Inflammatory macrophage (primary cell): ENCODE measurements at places on chromosomes 12 and 14.

GRCh38 chr12:24979976-24980730 is 31.3 kb upstream of the BCAT1 start:
- DNase-seq = no peak

DNA sequence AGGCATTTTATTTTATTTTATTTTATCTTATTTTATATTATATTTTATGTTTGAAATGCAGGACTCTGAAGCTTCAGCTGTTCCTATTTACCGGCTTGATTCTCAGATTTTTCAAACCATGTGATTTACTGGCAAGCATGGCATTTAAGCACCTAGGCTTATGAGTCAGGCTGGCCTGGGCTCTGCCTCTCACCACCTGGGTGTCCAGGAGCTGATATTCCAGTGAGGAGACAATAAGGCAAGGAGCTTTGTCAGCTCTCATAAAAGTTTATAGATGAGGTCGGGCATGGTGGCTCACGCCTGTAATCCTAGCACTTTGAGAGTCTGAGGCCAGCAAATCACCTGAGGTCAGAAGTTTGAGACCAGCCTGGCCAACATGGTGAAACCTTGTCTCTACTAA is 2.1 kb downstream of the DAO start:
- DNase-seq = no peak

DNA sequence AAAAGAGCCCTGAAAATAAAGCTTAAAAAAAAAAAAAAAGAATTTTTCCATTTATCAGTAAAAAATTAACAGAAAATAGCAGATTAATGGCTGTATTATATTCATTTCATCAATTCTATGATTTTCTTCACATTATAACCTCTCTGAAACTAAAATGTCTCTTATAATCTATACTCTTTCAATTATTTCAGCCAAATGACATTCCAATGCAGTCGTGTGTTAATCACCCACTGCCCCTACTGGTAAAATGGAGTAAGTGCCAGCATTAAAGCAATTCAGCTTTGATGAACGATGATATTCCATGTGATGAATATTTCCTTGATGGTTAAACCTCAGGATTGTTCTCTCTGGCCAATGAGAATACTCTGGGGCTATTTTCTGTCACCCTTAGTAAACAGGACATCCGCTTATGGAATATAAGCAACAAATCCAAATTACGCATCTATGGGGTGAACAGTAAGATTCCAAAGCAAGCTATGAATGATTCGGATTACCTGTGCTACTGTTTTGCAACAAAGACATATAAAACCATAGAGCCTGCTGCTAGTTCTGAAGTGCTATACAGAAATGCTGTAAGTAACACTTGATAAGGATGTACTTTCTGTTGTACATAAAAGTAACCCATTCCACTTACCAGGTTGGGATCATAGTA is 20.3 kb upstream of the SYCP3 start:
- DNase-seq = peak; percentile 13

- DNase-seq = peak; percentile 11
Measured at GRCh38 chr12:26938701-26939062, 412 bp downstream of the FGFR1OP2 start.

DNA sequence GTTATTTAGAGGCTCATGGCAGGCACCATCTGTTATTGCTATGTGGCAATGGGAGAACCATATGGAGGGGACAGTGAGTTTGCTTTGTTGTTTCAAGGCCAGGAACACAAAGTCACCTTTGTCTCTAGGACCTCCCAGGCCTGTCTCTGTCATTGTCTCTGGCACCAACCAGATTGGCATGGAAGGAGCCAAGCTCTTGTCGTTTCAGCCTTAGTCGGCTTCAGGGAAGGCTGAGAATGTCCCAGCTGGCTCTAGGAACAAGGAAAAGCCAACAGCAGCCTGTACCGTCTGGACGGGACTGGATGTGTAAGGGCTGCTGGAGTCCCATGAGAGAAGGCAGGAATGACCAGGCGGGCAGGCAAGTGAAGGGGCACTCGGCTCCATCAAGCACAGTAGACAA is 29.2 kb downstream of the RPH3A start:
- DNase-seq = no peak

GRCh38 chr12:7107636-7108002 is 1.4 kb downstream of the C1RL start:
- no peak for DNase-seq

DNA sequence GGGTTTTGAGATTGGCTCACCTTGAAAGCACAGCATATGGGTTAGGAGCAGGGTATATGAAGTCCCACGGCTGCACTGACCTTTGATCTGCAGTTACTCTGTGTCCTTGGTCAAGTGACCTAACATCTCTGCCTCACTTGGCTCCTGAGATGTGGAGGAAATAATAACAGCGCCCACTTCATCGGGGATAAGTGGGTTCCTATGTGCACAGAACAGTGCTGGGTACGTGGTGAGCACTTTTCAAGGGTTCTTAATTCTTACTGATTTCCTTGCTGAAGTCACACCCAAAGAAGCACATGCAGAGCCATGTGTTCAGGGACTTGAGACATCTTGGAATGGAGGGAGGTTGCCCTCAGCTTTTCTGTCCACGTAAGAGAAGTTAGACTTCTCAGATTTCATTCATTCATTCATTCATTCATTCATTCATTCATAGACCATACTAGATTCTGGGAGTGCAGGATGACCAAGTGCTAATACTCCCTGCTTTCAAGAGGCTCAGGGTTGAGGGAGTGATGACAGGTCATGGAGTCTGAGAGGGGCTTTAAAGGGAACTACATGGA is 39.4 kb downstream of the ADGRD1 start:
- DNase-seq = no peak

DNA sequence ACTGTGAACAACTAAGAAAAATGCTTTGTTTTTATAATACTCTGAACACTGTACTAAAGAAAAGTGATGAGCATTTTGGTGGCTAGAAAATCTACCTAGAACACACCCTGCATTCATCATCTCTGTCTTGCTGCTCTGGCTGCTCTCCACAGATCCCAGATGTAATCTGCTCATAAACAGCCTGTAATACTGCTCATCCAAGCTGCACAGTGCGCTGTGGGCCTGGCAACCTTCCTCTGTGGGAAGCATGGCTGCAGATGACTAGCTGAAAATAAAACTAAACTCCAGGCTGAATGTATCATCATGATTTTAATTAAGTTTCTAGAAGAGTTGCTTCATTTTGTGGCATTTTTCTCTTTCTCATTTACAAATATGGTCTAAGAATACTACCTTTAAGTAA is 200.7 kb downstream of the SLC2A13 start:
- DNase-seq = no peak

DNA sequence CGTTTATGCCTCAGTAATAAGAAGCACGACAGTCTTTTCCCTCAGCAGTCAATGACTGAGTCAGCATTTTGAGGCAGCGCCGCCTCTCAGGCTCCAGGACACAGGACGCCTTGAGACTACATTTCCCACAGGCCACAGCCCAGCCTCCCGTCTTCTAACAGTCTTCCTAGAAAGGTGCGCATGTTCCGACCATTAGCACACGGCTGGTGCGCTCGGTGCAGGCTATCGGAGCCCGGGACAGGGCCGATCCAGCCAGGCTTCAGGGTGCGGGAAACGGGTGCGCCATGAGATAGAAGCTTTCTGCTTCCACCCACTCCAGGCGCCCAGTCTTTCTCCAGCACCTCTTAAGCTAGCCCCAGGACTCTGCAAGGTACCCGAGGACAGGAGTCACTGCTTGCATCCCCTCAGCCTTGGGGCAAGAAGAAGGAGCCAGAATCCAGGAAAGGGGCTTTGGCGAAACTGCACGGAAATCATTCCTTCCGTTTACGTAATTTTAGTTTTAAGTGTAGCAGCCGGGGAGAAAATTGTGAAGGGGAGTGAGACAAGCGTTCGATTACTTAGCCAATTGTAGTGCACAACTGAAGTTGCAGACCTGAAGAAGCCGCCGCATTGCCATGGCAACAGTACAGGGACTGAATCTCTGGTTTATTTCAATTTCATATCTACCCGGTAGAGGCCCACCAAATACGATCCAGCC is 54.0 kb downstream of the ZNF641 start:
- peak; percentile 72 for DNase-seq

DNA sequence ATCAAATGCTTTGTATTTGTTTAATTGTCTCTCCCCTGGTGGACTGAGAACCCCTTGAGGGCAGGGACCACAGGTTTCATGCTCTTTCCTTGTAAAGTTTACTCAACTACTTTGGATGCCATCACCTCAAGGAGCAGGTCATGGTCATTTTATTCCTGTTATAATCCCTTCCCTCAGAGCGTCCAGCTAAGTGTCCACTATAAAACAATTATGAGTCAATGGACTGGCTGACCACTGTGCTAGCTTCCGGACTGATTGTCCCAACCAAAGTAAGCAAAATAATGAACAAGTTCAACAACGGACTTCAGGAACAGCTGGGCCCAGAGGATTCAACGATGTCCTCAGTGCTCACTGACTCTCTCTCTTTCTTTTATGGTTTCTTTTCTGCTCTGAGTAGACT is 18.2 kb downstream of the AK7 start:
- DNase-seq = no peak

GRCh38 chr12:120951-121350 is 54.4 kb downstream of the IQSEC3 start:
- DNase-seq = no peak

GRCh38 chr12:69490920-69491643 is 20.9 kb downstream of the FRS2 start:
- no peak for DNase-seq

DNA sequence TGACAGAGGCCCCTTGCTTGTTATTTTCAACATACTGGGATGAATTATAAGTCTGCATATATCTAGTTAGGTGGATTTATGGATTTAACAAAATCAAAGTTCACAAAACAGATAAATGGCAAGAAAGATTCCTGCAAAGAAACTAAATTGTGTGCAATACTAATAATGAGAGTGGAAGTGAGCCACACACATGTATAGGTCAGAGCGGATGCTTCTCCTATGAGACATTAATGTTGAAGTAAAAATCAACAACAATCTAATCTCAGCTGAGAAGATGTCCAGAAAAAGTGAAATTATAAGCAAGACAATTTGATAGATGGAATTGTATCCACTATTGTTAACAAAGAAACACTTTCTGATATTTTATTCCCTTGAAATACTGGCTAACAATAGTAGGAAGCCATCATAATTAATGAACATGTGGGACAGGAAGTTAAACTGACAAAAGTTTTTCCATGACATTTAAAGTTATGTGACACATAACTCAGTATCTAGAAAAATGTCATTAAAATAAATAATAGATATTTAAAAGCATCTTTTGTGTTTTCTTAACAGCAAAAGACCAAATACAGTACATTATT is 39.7 kb downstream of the RAD51B start:
- no peak for DNase-seq

GRCh38 chr12:1885599-1886245 is 32.7 kb downstream of the CACNA2D4 start:
- no peak for DNase-seq

GRCh38 chr14:30214461-30215090 is 286.9 kb upstream of the PRKD1 start:
- peak; percentile 27 for DNase-seq

- DNase-seq = peak; percentile 56
Measured at GRCh38 chr12:14984766-14985285, 12.0 kb downstream of the PDE6H start.

DNA sequence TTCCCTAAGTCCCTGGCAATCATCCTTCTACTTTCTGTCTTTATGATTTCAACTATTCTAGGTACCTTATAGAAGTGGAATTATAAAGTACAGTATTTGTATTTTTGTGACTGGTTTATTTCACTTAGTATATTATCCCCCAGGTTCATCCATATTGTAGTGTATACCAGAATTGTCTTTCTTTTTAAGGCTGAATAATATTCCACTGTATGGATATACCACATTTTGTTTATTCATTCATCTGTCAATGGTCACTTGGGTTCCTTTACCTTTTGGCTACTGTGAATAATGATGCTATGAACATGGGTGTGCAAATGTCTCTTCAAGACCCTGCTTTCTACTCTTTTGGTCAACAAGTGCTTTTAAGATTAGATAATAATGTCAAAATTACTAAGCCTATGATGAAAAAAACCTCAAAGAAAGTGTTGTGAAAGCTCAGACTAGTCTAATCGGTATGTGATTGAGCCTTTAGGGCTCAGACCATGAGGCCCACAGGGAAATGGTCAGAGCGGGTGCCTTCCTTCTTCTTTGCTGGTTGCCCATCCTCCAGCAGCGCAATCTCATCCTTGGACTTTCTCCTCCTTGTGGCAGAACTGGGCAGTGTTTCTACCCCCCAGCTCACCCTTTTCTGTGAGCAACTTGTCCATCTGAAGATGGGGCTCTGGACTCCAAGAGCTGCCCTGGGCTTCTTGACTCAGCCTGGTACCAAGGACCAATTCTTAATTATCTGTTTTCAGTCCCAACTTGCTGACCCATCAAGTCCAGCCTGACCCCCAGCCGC is 105.4 kb downstream of the TTC8 start:
- peak; percentile 2 for DNase-seq

DNA sequence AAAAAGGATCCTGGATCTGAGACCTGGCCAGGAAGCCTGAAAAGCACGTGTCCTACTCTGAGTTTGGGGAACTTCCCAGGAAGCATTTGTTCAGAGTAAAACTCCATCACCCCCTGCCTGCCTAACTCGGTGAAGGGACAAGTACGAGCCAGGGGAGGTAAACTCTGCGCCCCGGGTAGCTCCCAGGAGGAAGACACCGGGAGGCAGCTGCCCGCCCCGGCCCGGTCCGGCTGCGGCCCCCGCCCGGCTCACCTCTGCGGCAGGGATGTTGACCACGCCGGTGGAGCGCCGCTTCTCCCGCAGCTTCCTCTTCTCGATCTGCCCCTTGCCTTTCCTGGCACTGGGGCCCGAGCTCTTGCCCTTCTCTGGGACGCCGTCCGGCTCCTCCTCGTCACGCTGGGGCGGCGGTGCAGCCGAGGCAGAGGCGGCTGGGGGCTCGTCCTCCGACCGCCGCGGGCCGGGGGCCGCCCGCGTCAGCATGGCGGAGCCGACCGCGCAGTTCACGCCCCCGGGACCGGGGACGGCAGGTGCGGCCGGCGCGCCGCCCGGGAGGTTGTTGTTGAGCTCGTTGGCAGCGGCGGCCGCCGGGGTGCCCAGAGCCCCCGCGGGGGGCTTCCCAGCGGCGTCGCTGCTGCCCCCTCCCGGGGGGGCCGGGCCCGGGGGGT is 1.2 kb downstream of the PAWR start:
- no peak for DNase-seq

GRCh38 chr12:91249518-91250272 is 67.1 kb upstream of the DCN start:
- no peak for DNase-seq

- DNase-seq = no peak
Measured at GRCh38 chr12:3795492-3796133, 42.7 kb upstream of the CRACR2A start.

DNA sequence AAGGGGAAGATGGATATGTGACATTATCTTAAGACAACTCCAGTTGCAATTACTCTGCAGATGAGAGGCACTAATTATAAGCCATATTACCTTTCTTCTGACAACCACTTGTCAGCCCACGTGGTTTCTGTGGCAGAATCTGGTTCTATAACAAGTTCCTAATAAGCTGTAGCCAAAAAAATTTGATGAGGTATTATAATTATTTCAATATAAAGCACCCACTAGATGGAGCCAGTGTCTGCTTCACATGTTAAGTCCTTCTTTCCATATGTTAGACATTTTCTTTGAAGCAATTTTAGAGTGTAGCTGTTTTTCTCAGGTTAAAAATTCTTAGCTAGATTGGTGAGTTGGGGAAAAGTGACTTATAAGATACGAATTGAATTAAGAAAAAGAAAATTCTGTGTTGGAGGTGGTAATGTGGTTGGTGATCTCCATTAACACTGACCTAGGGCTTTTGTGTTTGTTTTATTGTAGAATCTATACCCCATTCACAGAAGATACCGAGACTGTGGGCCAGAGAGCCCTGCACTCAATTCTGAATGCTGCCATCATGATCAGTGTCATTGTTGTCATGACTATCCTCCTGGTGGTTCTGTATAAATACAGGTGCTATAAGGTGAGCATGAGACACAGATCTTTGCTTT is 36.9 kb downstream of the PSEN1 start:
- DNase-seq = peak; percentile 58
